Spinal cord (tissue), 10 donors: ENCODE measurements at places on chromosomes 1 and 21. TPM values are rescaled to one million over a fixed set of nuclear protein-coding genes. Genes with fewer than 3 reads are reported as not detected.

DNA sequence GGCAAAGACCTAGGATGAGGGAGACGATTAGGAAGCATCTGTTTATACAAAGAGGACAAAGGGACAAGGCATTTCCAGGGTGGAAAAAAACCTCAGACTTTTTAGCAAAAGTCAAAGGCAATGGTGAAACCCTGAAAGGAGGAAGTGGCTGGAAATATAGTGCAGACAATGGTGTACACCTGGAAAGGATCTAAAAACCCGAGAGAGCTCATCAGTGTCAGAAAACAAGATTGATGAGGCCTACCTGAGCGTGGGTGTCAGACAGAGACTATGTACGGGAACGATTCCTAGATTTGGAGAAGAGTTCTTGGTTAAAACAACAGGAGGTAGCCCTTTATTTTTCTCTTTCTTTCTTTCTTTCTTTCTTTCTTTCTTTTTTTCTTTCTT is 68.8 kb upstream of the HUNK start:
- no peak for DNase-seq

DNA sequence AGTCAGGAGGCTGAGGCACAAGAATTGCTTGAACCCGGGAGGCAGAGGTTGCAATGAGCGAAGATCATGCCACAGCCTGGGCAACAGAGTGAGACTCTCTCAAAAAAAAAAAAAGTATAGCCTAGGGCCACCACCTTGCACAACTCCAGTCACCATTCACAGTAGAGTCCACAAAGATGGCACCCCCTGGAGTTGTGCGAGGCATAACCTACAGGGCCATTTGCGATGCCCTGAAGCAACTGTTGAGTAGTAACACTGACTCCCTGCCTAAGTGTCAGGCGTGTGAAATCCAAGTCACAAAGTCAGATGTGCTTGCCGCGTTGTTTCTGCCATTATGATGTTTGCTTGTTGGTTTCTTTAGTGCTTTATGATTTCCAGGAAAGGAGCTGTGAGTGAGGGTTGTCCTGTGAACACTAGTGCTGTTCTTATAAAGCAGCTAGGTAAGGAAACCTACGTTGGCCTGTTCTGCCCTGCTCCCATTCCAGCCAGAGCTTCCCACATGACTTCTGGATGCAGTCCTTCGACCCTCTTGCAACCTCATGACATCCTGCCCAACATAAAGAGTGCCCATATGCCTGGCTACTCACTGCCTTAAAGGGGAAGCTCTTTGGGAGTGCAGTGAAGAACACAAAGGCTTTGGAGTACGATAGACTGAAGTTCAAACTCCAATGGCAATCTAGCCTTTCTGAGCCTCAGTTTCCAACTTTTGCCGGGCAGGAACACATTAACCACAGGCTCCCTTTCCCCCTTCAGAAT is 29.8 kb downstream of the FHAD1 start:
- DNase-seq = no peak

- no peak for DNase-seq
Measured at GRCh38 chr1:2504225-2504948, 22.0 kb downstream of the PANK4 start.

- no peak for DNase-seq
Measured at GRCh38 chr1:196660272-196660671, 8.4 kb downstream of the CFH start.

DNA sequence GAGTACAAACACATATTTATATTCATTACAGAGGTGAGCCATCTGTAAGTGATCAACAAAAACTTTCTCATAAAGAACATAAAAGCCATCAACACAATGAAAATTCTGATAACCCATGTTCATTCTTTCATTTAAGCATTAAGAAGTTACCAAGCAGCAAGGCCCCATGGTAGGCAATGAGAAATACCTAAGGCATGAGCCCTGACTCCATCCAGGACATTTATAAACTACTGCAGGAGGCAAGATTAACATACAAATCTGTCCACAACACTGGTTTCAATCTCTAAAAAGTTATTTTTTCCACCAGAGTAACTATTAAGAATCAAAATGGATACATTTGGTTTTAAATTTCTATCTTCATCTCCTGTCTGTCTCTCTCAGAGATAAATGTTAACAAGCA is 76.1 kb downstream of the SIPA1L2 start:
- no peak for DNase-seq

- DNase-seq = no peak
Measured at GRCh38 chr1:85597709-85598108, 17.1 kb downstream of the CCN1 start.

DNA sequence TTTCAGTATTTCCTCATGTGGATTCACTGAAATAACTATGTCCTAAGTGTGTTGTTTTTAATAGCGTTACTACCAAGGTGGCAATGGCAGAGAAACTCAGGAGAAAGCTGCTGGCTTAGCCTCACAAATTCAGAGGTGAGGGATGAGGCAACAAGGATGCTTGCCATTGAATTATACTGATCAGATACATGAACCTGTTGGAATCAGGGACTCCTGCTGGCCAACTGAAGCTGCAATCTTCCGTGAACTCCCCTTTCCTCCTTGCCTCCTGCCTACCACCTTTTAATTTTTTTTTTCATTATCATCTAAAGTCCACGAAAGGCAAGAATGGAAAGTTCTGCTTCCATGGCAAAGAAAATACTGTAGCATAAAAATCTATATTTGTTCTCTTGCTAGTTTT is 254.7 kb downstream of the NFIA start:
- DNase-seq = no peak

Gene KRTAP19-3
- not detected for total RNA-seq

Gene STYXL2
- total RNA-seq = 0.69 TPM

Gene VAV3
- total RNA-seq = 13.6 TPM
